Activated CD8-positive, alpha-beta memory T cell treated with anti-CD3 and anti-CD28 coated beads for 24 hours (primary cell): ENCODE measurements at places on chromosomes 6 and 20.
A peak's percentile ranks its signal among the peaks of the same experiment; 100 is the strongest.

- no peak for DNase-seq
These were observed 1.3 kb upstream of the ENPP4 start for GRCh38 chr6:46128476-46128875.

DNA sequence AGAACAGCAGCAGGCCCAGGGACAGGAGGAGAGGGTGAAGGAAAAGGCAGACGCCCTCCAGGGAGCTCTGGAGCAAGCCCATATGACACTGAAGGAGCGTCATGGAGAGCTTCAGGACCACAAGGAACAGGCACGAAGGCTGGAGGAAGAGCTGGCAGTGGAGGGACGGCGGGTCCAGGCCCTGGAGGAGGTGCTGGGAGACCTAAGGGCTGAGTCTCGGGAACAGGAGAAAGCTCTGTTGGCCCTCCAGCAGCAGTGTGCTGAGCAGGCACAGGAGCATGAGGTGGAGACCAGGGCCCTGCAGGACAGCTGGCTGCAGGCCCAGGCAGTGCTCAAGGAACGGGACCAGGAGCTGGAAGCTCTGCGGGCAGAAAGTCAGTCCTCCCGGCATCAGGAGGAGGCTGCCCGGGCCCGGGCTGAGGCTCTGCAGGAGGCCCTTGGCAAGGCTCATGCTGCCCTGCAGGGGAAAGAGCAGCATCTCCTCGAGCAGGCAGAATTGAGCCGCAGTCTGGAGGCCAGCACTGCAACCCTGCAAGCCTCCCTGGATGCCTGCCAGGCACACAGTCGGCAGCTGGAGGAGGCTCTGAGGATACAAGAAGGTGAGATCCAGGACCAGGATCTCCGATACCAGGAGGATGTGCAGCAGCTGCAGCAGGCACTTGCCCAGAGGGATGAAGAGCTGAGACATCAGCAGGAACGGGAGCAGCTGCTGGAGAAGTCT, 25.5 kb downstream of the C20orf173 start:
- DNase-seq: no peak

GRCh38 chr6:6717953-6718352, 129.4 kb downstream of the LY86 start:
- no peak for DNase-seq

- no peak for DNase-seq
These were observed 72.7 kb upstream of the AKAP12 start for GRCh38 chr6:151167034-151167433.

GRCh38 chr6:100283285-100283684, 181.4 kb downstream of the SIM1 start:
- no peak for DNase-seq

GRCh38 chr20:50314678-50315335, 124.2 kb downstream of the CEBPB start:
- no peak for DNase-seq

DNA sequence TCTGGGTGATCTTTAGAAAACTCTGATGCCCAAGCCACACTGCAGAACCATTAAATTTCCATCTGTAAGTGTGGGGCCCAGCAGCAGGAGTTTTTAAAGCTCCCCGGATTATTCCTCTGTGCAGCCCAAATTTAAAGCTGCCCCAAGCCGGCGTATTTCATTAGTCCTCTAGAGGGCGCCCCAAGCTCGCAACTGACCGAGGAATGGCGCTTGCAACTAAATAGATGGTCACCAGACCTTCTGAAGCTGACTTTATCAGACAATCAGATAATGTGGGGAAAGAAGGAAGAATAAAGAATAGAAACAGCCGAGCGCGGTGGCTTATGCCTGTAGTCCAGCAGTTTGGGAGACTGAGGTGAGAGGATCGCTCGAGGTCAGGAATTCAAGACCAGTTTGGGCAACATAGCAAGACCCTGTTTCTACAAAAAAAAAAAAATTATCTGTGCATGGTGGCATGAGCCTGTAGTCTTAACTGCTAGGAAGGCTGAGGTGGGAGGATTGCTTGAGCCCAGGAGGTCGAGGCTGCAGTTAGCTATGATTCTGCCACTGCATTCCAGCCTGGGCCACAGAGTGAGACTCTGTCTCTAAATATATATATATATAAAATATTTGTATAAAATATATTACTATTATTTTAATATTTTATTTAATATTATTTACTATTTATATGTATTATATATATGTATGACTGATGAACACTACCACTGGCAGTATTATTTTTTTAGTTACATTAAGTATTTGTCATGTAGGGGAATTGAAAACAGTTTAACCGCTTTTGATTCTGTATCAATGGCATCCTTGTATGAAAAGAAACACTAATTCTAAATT, 56.0 kb downstream of the OTOR start:
- peak; percentile 73 for DNase-seq

- DNase-seq: no peak
These were observed 1223.7 kb upstream of the EYS start for GRCh38 chr6:66930559-66931290.

DNA sequence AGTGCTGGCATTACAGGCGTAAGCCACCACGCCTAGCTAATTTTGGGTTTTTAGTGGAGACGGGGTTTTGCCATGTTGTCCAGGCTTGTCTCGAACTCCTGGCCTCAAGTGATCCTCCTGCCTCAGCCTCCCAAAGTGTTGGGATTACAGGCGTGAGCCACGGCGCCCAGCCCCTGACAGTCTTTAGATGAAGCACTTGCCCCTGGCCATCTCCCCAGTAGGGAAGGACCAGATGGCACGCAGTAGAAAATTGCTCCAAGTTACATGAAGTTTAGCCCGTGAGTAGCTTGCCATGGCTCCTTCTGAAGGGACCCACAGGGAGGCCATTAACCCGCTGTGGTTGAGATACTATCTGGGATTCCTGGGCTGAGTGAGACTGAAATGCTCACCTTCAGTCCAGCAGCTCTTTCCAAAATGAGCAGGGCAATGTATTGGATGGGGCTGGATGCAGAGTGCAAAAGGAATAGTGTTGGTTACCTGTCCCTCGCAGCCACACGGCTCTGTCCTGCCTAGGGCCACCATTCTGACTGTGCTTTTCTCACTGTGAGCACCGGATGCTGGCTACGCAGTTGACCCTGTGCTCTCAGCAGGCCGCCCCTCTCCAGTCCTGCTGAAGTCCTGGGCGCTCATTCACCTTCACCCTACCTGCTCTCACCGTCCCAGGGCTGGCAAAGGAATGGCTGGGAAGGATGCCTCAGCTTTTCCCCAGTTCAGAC, 66.9 kb downstream of the EFCAB8 start:
- DNase-seq: no peak

- DNase-seq: no peak
These were observed 20.1 kb upstream of the FAM83C start for GRCh38 chr20:35312318-35312717.

DNA sequence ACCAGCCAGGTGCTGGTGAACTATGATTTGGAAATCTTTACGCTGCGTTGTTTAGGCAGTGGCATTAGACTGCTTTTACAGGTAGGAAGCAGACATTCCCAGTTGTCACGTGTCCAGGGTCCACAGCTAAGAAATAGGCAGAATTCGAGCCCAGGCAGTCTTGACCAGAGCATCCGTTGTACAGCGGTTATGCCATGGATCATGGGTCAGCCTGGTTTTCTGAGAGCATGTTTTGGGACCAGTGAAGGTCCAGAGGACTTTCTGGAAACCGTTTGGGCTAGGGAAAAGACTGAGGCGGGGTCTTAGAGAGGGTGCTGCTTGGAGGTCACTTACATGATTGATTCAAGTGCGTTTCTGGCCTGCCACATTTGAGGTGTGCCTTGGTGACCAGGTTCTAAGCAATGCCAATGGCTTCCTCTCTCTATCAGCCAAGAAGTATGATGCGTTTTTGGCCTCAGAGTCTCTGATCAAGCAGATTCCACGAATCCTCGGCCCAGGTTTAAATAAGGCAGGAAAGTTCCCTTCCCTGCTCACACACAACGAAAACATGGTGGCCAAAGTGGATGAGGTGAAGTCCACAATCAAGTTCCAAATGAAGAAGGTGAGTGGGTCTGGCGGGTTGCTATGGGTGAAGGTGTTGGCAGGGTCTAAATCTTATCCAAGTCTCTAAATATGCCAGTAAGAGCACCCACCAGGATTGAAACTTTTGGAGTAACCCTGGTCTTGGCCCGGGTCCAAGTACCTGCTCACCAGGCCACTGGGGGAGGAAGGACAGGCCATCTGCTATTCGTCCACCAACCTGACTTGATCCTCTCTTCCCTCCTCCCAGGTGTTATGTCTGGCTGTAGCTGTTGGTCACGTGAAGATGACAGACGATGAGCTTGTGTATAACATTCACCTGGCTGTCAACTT, 1.8 kb downstream of the RPL10A start:
- peak; percentile 75 for DNase-seq

- no peak for DNase-seq
These were observed 31.3 kb downstream of the KLHL31 start for GRCh38 chr6:53634184-53634631.

DNA sequence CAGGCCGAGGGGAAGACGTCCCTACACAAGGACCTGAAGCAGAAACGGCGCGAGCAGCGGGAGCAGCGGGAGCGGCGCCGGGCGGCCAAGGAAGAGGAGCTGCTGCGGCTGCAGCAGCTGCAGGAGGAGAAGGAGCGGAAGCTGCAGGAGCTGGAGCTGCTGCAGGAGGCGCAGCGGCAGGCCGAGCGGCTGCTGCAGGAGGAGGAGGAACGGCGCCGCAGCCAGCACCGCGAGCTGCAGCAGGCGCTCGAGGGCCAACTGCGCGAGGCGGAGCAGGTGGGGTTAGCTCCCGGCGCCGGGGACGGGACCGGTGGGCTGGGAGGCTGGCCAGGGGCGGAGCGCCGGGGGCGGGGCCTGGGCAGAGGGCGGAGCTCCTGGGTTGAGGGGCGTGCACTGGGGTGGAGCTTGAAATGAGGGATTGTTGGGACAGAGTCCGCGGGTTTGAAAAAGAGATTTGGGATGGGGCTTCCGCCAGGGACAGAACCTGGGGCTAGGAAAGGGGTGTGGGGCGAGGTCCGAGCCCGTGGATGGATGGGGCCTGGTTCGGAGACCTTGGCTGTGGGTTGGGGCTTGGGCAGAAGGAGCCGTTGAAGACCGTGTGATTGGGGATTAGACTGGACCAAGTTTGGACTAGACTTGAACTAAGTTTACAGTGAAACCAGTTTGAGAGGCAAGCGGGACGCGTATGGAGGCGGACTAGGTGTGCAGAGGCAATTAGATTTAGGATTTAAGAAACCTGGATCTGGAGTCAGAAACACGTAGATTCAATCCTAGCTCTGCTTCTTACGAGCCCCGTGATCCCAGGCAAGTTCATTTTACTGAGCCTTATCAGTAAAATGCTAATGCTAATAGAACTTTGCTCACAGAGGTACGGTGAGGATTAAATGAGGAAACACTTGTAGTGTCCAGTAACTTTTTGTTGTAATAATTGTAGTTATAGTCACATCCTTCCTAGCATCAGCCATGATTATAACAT, 20.9 kb downstream of the DEF6 start:
- DNase-seq: no peak

- DNase-seq: no peak
These were observed 1.8 kb upstream of the DCBLD1 start for GRCh38 chr6:117480651-117481050.

DNA sequence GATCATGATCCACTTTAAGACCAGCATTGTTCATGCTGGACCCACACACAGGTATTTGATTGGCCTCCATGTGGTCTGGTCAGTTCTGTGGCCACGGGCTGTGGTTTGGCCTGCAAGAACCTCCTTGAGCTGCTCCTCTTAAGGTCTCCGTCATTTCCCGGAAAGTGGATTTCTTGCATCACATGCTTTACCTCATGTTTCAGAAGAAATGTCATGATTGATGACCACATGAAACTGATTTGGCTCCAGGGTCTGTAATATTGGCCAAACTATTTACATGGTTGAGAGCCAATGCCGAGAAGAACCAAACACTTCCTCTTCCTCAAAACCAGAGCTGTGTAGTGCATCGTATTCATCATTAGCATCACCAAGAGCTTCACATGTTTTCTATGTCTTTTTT, 13.2 kb upstream of the RSPH3 start:
- DNase-seq: no peak

GRCh38 chr6:144469144-144469575, 184.0 kb downstream of the UTRN start:
- no peak for DNase-seq

- DNase-seq: peak; percentile 94
These were observed at the start of gene FBXO30 for GRCh38 chr6:145814501-145815308. Gene FBXO30, minus strand, starts transcription at chr6:145814795. Its CDS starts 8,390 bp downstream, at chr6:145806405.

DNA sequence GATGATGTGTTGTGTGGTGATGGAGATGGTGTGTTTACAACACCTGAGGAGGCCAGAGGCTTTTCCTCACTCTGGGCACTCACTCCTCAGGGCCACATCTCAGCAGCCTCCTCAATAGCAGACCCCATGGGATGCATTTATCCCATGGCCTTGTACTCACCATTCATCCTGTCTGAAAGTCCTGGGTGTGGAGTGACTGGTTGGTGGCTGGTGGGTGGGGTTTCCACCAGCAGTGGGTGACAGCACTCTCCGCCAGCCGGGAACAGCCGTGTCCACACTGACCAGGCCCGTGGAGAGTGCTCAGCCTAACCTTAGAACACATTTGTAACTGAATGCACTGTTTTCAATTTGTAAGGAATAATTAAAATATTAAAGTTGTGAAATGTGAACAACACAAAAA, 163.4 kb upstream of the AFDN start:
- DNase-seq: no peak
